ENCODE measurements at places on chromosomes 16 and 17.
A peak's percentile ranks its signal among the peaks of the same experiment; 100 is the strongest.

- no peak for DNase-seq
Observed at GRCh38 chr17:14061666-14062560, 7.4 kb upstream of the COX10 start.

GRCh38 chr16:20401475-20402016, 3.0 kb downstream of the PDILT start:
- DNase-seq: no peak

- DNase-seq: no peak
Observed at GRCh38 chr17:31907342-31907962, 5.9 kb upstream of the UTP6 start.

DNA sequence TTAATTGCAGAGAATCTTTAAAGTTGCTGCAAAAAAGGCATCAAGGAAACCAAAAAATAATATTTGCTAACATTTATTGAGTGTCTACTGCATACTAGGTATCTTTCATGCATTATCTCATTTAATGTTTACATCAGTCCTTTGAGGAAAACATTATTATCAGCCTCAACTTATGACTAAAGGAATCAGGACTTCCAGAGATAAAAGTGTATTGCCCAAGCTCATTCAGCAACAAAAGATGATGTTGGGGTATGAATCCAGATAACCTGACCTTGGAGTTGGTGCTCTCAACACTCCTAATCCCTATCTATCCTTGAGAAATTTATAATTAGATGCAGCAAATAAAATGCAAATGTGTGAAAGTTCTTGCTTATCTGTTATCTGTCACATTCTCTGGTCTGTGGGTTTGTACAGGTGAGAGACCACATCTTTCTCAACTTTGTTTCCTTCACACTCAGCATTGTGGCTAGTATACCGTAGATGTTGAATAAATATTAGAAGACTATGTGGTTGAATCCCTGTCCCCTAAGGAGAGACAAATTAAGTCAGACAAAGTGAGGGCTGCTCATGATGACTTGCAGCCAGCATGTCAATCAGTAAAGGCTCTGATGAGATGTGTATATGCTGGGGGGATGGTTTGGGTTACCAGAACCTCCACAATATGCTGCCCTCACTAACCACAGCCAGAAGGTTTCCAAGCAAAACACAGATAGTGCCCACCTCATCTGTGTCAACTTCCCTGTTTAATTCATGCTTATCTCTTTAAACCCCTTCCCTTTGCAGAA, 82.6 kb downstream of the NOG start:
- DNase-seq: no peak

- DNase-seq: no peak
Observed at GRCh38 chr16:77234611-77235010, 35.4 kb downstream of the SYCE1L start.

GRCh38 chr16:9139965-9140364, 48.5 kb downstream of the HAPSTR1 start:
- DNase-seq: no peak

DNA sequence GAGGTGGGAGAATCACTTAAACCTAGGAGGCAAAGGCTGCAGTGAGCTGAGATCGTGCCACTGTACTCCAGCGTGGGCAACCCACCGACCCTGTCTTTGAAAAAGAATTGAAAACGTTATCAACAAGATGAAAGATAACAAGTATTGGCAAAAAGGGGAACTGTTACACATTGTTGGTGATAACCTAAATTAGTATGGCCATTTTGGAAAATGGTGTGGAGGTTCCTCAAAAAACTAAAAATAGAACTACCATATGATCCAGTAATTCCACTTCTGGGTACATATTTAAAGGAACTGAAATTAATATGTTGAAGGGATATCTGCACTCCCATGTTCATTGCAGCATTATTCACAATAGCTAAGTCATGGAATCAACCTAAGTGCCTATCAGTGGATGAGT, 61.0 kb downstream of the ABHD15 start:
- DNase-seq: no peak

DNA sequence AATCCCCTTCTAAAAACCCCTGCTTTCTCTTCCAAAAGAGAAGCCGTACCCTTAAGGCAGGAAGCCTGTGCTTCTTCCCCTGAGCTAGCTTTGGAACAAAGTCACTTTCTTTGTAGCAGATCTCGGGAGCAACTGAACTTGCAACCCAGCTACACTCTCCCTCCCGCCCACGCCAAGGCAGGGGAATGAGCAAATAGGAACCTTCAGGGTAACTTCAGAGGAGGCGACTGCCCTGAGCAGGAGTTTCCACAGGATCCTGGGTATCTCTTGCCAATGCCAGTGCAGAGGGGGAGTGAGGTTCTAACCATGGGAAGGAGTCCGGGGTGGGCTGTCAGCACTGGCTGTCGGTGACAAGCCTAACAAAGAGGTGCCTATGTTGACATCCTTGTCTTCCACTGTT, 5.9 kb upstream of the PIRT start:
- DNase-seq: no peak

DNA sequence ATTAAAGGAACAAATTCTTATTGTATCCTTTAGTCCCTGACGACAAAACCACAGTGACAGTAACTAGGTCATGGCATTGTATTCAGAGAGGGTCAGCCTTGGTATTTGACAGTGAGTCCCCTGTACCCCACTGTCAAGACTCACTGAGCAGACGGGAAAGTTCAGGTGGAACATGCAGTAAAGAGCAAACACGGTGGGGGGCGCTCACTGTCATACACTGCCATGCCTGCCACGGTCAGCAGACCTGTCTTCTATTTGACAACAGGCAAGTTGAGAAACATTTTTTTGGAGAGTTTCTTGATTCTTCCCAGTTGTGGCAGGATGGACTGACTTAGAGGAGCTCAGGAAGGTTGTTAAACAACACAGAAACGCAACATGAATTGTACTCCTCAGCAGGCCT, 681.6 kb downstream of the KCNJ18 start:
- DNase-seq: no peak

- DNase-seq: no peak
Observed at GRCh38 chr17:37713624-37714023, 31.2 kb downstream of the HNF1B start.

DNA sequence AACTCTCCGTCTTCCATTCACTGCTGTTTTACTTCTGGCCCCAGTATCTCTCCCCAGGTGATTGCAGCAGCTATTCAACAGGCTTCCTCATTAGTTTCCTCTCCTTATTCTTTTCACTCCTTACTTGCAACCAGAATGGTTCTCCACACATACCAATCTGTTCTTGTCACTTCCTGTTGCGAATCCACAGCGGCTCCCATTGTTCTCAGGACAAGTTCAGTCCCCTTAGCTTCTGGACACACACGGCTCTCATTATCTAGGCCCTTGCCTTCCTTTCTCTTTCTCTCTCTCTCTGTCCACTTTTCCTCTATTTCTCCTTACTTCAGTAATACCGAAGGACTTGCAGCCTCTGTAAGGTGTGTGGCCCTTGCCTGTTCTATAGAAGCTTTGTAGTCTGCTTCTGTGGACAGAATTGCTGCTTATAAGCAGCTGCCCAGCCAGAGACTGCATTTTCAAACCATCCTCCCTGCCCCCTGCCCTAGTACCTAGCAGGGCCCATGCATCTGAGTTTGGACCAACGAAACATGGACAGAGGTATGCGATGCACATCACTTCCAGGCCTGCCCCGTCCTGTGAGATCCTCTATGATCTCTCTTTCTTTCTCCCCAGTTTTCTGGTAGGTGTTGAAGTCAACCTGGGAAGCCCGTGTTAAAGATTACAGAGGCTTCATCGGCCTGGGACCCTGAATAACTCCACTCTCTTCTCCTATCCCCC, 45.7 kb downstream of the VAT1L start:
- DNase-seq: peak; percentile 46

DNA sequence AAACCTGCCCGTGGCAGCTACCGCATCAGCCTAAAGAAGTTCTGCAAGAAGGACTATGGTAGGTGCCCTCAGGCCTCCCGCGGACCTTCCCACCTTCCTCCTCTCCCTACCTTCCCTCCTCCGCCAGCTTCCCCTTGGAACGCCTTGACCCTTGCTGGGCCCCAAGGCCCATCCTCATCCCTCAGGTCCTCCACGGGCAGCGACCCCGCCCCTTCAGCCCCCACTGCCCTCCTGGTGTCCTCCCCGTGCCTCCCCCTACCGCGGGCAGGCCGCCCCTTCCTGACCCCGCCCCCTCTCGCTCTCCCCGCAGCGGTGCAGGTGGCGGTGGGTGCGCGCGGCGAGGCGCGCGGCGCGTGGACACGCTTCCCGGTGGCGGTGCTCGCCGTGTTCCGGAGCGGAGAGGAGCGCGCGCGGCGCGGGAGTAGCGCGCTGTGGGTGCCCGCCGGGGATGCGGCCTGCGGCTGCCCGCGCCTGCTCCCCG, 1.4 kb upstream of the TBC1D24 start:
- peak; percentile 53 for DNase-seq

DNA sequence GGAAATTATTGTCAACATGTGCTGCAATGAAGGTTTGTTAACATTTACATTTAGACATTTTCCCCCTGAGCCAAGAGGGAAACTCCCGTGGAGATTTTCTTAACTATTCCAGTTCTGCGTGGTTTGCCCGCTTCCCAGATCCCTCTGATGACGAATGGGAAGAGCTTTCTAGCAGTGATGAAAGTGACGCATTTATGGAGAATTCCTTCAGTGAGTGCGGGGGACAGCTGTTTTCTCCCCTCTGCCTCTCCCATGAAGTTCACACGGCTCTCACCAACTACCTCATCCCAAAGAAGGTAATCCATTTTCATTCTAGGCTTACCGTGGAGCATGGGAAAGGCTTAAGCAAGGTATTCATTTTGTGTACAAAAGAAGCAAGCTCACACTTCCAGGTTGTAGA, 18.2 kb downstream of the HEATR3 start:
- DNase-seq: no peak

DNA sequence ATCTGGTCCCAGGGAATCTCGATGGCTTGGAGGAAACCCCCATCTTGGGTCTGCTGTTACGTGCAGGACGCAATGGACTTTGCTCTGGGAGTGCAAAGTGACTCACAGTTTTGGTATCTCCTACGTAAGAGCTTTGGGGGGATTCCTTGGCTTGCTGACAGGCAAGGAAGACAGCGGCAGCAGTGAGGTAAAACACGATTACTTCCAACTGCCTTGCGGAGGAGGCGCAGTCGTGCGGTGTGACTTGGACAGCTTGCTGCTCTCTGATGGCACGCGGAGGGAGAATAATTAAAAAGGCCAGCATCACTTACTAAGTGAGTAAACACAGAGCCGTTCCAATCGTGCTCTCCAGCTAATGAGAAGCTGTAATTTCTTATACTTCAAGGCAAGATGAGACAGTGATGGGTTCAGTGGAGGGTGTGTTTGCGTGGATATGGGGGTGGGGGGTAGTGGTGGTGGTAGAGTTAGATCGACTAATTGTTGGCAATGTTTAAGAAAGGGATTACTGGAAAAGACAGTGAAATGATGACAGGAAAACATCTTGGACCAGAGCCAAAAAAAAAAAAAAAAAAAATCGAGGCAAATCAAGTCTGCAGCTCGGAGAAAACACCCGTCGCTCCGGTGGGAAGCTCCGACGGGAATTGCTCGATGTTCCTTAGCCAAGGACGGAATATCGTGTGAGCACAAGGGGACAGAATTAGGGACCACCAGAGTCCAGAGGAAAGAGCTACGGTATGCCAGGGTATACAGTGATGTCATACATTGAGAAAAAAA, 184.8 kb upstream of the ZFHX3 start:
- DNase-seq: peak; percentile 44

DNA sequence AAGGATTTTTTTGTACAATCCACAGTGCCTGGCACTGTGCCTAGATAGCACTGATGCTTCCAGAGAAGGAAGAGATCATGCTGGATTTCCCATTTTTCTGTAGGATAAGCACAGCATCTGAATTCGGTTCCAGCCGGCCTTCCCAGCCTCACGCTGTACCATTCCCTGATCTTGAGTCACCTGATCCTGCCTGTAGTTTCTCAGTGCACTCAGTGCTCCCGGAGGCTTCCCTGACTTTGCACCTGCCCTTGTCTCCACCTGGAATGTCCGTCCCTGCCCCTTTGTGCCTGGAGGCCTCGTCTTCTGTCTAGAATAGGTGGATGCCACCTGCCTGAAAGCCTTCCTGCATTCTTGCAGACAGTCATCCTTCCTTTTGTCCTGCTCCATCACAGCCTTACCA, 179.9 kb downstream of the CCDC182 start:
- DNase-seq: no peak

GRCh38 chr17:17760350-17760749, 76.4 kb downstream of the SREBF1 start:
- DNase-seq: no peak

GRCh38 chr16:58034774-58035173, 9.2 kb downstream of the MMP15 start:
- peak; percentile 15 for DNase-seq

GRCh38 chr17:73800893-73801292, 156.6 kb upstream of the SDK2 start:
- DNase-seq: no peak

DNA sequence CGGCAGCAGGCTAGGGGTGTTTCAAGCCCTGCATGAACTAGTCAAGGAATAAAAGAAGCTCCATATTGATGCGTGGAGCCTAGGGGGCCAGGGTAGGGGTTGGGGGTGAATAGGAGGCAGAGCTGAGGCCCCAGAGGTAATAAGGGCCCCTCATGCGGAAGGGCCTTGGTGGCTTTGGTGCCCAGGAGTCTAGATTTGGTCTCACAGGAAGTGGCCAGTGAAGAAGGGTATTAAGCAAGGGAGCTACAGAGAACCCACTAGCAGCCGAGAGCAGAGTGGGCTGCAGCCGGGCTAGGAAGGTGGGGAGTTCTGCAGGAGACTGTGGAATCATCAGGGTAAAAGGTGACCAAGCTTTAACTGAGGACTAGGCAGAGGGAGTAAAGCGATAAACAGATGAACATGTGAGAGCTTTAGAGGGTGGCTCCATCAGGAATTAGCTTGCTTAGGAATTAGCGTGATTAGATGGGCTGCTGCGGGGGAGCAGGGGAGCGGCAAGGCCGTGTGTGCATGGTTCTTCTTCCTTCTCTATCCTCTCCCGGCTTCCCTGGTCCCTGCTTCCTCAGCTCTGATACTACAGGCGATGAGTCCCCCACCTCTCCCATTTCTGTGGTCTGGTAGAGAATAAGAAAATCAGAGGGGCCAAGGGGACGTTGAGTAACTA, 9.8 kb downstream of the GNGT2 start:
- no peak for DNase-seq

- no peak for DNase-seq
Observed at GRCh38 chr17:38910325-38910724, 15.1 kb upstream of the LASP1NB start.

DNA sequence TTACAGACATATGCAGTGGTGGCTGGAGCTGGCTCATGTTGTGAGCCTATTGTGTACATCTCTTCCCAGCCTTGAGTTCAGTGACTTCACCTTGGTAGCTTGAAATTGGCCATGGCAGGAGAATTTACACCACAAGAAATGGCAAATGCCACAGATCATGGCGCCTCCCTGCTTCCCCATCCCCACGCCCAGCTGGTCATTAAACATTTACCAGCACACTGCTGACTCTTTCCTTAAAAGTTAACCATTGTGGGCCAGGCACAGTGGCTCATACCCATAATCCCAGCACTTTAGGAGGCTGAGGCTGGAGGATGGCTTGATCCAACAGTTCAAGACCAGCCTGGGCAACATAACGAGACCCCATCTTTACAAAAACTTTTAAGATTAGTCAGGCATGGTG, 22.6 kb upstream of the ITGB4 start:
- DNase-seq: no peak

- DNase-seq: no peak
Observed at GRCh38 chr16:48158296-48158695, 2.5 kb upstream of the ABCC12 start.

- DNase-seq: no peak
Observed at GRCh38 chr16:31404353-31405064, 11.4 kb downstream of the ITGAD start.

- DNase-seq: peak; percentile 88
Observed at GRCh38 chr17:45123930-45124796, 8.2 kb downstream of the PLCD3 start.

Data from 8988T (cell line).